ENCODE measurements at places on chromosomes 11 and 22.
A peak's percentile ranks its signal among the peaks of the same experiment; 100 is the strongest.

GRCh38 chr11:76249195-76249741 is 43.0 kb upstream of the WNT11 start:
- no peak for DNase-seq

DNA sequence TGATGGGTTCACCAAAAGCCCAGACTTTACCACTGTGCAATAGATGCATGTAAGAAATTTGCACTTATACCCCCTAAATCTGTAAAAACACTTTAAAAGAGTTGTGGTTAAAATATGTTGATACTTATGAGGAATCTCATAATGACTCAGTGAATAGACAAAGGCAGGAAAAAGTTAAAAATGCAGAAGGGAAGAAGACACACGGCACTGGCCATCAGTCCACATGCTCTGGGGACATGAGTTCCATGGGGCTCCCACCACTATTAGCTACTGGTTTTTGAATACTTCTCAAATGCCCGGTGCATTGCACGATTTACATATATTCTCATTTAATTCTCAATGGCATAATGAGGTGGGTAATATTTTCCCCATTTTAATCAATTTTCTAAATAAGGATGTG is 59.3 kb upstream of the BLID start:
- DNase-seq = no peak

- peak; percentile 67 for DNase-seq
Measured at GRCh38 chr11:10109806-10110205, 184.2 kb downstream of the SBF2 start.

DNA sequence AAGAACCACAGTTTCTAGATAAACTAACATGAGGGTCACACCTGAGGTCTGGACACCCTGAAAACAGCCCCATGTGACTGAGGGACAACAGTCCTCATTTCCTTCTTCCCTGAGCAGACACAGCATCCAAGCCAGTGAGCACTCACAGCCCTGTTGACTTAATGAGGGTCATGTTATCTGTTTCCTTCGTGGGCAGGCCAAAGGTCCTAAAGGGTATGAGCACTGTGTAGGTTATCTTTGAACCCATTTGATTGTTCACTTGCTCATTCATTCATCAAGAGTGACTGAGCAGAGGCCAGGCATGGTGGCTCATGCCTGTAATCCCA is 170.7 kb upstream of the B3GAT1 start:
- DNase-seq = no peak

- DNase-seq = peak; percentile 54
Measured at GRCh38 chr11:73931039-73931645, 19.7 kb upstream of the DNAJB13 start.

DNA sequence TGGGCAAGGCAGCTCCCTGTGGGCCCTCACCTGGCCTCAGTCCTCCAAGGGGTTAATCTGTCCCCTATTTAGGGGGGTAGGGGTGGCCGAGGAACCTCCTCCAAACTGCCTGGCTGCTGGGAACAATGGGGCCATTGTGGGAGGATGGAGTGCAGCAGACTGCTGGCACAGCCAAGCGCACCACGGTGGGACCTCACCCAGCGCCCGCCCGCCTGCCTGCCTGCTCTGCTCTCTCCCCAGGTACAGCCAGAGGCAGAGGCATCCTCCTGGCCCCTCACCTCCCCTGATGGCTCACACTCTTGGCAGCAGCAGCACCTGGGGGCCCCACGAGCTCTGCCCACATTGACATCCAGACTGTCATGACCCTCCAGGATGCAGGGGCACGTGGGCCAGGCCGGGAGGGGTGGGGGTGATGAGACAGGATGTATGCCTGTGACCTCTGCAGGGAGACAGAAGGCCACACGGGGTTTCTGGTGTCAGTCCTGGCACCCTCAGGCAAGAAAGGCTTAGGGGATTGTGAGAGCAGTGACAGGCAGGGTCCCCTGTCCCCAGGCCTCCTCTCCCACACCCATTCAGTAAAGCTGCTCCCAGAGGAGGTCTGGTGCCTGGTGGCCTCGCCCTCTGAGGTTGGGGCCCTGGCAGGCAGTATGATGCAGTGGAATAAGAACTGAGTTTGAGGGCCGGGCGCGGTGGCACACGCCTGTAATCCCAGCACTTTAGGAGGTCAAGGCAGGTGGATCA is 11.4 kb downstream of the BCL9L start:
- no peak for DNase-seq

DNA sequence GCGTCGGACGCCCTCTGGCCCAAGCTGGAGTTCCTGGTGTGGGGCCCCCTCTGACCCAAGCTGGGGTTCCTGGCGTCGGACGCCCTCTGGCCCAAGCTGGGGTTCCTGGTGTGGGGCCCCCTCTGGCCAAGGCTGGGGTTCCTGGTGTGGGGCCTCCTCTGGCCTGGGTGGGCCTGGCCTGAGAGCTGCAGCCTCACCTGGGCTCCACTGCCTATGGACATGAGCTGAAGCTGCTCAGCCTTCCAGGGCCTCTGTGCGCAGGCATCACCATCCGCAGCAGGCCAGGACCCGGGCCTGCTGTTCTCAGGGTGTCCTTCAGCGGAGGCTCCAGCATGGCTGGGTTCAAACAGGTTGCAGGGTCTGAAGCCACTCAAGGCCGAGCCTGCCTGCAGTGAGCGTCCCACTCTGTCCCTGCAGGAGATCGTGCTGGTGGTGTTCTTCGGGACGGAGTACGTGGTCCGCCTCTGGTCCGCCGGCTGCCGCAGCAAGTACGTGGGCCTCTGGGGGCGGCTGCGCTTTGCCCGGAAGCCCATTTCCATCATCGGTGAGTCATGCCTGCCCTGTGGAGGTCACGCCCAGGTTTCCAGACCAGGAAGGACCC is 125.5 kb downstream of the KCNQ1 start:
- DNase-seq = no peak

GRCh38 chr22:39318507-39319283 is 728 bp downstream of the RPL3 start:
- no peak for DNase-seq

GRCh38 chr11:69342588-69343330 is 48.8 kb downstream of the MYEOV start:
- DNase-seq = no peak

- DNase-seq = no peak
Measured at GRCh38 chr11:47911149-47911548, 63.0 kb upstream of the NUP160 start.

GRCh38 chr22:40504285-40505249 is 132.0 kb downstream of the MRTFA start:
- DNase-seq = no peak

- DNase-seq = no peak
Measured at GRCh38 chr11:128862406-128862805, 4.7 kb downstream of the KCNJ1 start.
